Stimulated activated CD8-positive, alpha-beta memory T cell treated with anti-CD3 and anti-CD28 coated beads, Interleukin-7, amount 100 ng/mL, for 1 hour (primary cell): ENCODE measurements at places on chromosomes 2 and 18.

- no peak for DNase-seq
These were observed 36.3 kb downstream of the TPRKB start for GRCh38 chr2:73700661-73701447.

DNA sequence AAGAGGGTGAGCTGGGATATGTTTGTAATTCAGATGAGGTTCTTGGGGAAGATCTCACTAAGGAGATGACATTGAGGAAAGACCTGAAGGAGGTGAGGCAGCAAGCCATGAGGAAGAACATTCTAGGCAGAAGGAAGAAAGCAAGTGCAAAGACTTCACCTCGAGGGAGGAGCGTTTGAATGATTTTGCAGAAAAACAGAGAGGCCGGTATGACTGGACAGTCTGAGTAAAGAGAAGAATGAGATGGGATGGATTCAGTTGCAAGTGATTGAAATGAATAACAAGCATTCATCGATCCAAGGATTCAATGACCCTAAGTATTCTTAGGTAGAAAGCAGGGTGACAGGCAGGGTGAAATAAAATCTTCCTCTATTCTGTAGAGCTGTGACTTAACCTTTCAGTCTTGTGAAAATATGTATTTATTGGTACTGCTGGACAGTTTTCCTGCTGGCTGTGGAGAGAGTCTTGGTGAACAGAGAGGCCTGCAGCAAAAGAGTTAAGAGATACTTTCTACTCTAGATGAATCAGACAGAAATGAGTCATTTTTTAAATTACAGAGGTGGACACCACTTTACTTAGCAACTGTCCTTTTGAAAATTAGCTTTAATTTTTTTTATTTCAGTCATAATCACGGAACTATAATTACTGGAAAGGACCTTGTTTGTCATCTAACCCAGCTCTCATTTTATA is 278.4 kb downstream of the LRRTM1 start:
- no peak for DNase-seq

- no peak for DNase-seq
These were observed 315.1 kb downstream of the MTX2 start for GRCh38 chr2:176584333-176584732.

- DNase-seq: no peak
These were observed 286.0 kb downstream of the TRIB2 start for GRCh38 chr2:13002536-13003331.

DNA sequence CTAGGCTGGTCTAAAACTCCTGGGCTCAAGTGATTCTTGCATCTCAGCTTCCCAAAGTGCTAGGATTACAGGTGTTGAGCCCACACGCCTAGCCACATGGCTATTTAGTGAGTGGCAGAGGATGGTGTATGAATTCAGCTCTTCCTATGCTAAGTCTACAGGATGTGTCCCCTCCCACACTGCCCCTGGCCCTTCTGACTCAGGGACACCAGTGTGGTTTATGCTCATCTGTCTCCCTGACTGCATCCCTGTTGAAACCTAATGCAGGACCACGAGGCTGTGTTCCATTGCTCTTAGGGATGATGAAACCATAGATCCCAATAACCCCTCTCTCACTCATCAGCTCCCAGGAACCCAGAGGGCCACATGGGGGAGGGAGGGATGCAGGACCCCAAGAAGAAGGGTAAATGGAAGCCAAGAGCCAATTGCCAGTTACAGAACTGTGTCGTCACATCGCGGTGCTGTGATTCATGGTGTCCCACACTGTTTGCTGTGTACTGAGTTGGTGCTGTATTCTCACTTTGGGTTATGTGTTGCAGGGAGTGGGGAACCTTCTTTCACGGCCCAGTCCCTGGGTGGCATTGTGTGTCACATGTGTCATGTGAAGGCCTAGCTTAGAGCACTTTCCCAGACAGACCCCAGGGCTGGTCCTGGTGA is 102.9 kb upstream of the HAAO start:
- no peak for DNase-seq

GRCh38 chr2:233503947-233504637 is 62.5 kb downstream of the USP40 start:
- no peak for DNase-seq

DNA sequence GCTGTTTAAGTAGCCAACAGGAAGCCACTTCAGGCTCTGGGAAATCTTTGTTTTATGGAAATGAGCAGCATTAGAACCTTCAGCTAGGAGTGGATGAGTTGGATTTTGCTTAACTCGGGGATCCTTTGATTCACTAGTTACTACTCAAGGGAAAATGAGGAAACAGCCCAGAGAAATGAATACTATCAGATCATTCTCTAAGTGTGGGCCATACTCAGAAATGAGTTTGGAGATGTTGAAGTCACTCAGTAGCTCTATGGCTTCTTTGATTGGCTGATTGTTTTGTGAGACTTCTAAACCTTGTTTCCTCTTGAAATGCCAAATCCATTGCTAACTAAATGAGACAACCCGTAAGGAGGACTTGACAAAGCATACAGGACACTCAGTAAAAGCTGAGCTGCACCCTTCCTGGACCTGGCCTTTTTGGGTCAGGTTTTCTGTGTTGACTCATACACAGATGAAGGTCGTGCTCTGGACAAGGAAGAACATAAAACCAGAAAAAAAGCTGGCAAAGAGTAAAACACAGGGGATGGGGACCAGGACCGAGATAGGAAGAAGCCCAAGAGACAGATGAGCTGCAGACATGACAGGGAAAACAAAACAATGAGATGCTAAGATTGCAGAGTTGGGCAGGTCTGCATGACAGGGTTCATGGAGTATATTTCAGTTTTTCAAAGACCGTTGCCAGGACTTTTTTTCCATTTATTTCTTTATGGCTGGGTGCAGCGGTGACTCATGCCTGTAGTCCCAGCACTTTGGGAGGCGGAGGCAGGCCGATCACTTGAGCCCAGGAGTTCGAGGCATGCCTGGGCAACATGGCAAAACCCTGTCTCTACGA is 41.6 kb downstream of the INO80C start:
- no peak for DNase-seq

- DNase-seq: no peak
These were observed 30.4 kb downstream of the EPAS1 start for GRCh38 chr2:46327627-46328026.

DNA sequence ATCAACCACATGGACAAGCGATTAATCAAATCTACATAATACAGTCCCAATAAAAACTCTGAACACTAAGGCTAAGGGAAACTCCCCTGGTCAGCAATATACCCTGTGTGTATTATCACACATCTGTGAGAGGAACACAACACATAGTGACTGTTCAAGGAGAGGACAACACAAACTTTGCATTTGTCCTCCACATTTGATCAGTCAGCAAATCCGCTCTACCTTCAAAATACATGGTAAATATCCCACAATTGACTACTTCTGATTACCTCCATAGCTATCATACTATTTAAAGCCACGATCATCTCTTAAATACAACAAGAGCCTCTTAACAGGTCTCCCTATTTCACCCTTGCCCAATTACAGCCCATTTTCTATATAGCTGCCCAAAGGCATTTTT is 45.6 kb downstream of the SS18 start:
- no peak for DNase-seq
